A549 (cell line): ENCODE measurements at places on chromosomes 1 and 21.

DNA sequence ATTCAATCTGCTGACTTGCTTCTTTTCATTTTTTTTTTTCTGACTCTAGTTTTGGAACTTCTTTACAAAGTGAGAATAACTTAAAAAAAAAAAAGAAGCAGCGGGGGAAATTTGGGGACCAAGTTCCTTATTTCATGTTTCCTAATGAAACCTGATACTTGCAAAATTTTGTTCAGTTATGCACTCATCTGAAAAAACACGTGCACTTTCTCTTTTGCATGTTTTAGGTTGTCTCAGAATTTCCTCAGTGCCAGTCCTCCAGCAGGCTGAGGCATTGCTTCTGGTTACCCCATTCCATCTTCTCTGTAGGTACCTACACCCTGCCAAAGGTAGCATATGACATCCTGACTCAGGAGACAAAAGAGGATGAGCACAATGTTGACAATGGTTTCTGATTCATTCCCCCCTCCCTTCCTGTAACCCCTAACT lies 299.7 kb downstream of the GRIK1 start:
- no peak for DNase-seq

DNA sequence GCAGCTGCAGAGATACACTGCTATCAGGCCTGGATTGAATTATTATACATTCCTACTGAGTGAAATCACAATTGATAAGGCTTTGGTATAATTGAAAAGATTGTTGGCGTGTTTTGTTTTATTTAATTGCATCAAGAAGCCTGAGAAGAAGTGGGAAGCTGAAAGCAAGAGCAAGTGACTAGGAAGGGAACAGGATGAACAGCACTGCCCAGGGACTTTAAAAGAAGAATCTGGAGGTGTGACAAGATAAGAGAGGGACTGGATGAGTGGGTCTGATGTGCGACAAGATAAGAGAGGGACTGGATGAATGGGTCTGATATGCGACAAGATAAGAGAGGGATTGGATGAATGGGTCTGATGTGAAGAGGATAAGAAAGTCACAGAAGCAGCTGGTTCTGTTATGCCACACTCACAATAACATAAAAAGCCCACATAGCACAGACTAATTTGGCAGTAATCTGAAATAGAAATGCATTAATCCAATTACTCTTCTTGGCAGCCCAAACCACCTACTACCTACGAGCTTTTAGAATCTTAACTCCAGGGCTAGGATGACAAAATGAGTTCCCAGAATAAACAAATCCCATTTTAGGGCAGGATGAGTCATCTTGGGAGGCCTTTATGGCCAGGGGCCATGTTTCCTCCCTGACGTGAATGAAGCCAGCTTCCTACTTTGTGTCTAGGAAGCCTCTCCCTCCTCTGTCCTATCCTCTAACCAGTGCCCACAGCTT lies 129.7 kb downstream of the DUSP10 start:
- peak; percentile 50 for DNase-seq

- DNase-seq, result no peak
Observed at GRCh38 chr21:17472182-17472581, 40.7 kb upstream of the CXADR start.

DNA sequence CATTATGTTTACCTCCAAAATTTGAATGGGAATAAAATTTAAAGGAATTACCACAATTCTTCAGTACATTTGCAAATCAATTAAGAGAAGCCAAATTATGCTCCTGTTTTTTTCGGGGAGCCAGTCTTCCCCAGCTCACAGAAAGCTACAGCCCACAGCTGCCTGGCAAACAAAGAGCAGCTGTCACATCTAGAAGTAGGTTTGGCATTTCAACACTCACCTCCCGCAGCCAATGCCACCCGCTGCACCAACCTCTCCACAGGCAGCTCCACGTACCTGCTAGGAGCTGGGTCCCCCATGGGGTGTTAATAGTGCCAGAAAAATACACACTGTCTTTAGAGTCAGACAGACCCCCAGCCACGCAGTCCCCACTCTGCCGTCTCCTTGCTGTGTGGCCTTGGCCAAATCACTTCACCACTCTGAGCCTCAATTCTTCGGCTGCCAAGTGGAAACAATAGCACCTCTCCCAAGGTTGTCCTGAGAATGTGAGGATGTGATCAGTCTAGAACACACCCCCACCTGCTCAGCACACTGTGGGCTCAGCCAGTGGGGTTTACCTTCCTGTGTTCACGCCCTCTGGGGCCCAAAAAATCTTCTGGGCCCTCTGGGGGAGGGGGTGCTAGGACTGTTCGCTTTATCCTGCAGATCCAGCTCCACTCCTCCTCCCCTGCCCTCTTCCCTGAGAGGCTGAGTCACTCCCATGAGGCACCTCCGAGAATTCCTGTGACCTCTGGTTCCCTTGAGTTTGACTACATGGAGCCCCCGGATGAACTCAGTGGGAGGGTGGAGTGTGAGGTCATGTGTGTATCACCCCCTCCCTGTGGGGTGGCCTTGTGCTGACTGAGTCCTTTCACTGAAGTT lies 204.3 kb upstream of the GRIK3 start:
- no peak for DNase-seq

GRCh38 chr1:166905900-166906299 lies 29.8 kb upstream of the TADA1 start:
- DNase-seq, result no peak

DNA sequence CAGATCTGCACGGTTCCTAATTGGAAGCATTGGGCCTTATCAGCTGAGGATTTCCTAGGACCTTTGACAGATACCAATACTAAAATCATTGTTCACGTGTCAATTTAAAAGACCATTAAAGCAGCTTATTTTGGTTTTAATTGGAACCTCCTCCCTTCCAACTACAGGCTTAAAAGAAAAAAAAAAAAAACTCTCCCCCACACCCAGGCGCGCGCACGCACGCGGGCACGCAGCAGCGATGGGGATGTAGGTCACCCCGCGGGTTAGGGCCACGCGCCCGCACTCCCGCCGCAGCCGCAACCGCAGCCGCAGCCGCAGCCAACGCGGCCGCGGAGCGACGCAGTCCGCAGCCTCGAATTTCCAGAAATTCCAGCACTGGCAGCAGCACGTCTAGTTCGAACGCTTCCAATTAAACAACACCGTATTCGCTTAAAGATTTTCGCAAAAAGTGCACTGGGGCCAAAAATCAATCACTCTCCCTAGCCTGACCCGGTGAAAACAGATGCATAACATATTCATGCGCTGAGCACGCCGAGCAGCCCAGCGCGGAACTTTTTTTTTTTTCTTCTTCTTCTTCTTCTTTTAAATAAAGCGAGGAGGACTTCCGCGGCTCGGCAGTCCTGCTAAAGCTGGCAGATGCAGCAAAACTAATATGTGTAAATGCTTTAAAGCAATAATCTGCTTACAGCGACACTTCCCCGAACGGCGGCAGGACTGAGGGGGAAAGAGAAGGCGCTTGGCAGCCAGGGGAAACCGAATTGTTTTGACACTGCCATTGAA lies 13.3 kb upstream of the BARHL2 start:
- DNase-seq, result no peak

DNA sequence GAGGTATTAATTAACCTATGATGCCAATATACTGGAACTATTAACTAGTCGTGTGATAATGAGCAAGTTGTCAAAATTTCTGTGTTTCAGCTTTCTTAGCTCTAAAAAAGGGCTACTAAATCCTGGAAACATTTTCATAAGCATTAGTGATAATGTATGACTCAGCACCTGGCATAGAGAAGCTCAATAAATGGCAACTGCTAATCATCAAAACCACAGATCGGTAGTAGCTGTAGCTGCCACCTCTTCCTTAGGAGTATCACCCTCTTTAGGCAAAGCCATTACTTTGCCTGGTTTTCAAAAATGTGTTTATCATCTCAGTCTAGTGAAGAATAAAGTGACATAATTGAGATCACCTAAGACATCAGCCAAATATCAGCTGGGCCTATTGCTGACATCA lies 75.5 kb downstream of the TPR start:
- no peak for DNase-seq

DNA sequence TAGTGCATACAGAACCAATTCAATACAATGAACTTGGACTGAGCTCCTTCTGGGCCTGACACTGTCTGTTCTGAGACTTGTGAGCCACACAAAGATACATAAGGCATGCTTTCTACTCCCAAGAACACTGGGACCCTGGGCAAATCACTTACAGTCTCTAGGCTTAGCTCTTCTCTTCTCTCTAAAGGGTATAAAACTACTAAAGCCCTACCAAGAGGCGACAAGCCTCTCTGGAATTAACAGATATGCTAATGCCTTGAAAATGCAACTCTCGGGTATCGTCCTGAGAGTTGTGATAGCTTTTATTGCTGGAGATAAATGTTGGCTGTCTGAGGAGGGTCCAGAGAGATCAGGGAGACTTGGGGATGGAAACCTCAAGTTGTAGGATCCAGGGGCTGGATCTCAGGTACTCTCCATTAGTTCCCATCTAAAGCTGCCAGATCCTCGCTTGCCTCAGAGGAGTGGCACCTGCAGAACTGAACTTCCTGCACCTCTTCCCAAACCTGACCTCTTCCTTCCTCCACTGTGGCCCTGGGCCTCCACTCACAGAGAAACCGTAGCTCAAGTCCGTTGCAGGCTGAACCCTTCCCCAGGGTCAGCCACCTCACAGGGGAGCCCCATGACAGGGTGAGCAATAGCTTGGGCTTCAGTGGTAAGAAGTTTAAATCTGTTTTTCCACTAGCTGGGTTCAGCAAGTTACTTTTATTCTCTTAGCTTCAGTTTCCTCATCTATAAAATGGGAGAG lies 11.5 kb upstream of the CFAP45 start:
- no peak for DNase-seq

GRCh38 chr1:45995298-45995697 lies 137.1 kb downstream of the PIK3R3 start:
- no peak for DNase-seq

DNA sequence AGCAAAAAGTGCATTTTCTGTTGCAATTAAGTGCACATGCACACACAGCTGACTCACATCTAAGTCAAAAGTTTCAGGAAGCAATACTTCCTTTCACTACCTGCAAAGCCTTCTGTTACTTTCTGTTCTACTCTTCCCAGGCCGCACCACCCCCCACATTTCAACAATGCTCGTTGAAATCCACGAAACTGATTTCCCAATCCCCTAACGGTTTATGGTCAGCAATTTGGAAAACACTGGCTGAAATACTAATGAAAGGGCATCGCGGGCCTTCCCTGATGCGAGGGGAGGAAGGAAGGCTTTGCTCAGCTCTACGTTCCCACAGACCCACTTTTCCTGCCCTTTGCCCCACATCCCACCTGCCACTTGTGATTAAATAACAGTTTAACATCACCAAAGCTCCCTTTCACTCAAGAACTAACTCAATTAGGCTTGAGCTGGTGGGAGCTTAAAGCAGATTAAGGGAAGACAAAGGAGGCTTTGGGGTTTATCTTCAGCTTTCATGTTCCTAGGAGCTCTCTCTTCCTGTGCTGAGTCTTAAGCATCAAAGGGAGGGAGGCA lies 243.2 kb upstream of the RAB4A start:
- no peak for DNase-seq

- no peak for DNase-seq
Observed at GRCh38 chr1:108848806-108849205, 8.1 kb downstream of the AKNAD1 start.

- no peak for DNase-seq
Observed at GRCh38 chr1:41383094-41383852, 22.0 kb downstream of the FOXO6 start.

GRCh38 chr1:154777154-154777553 lies 92.9 kb downstream of the KCNN3 start:
- DNase-seq, result no peak

DNA sequence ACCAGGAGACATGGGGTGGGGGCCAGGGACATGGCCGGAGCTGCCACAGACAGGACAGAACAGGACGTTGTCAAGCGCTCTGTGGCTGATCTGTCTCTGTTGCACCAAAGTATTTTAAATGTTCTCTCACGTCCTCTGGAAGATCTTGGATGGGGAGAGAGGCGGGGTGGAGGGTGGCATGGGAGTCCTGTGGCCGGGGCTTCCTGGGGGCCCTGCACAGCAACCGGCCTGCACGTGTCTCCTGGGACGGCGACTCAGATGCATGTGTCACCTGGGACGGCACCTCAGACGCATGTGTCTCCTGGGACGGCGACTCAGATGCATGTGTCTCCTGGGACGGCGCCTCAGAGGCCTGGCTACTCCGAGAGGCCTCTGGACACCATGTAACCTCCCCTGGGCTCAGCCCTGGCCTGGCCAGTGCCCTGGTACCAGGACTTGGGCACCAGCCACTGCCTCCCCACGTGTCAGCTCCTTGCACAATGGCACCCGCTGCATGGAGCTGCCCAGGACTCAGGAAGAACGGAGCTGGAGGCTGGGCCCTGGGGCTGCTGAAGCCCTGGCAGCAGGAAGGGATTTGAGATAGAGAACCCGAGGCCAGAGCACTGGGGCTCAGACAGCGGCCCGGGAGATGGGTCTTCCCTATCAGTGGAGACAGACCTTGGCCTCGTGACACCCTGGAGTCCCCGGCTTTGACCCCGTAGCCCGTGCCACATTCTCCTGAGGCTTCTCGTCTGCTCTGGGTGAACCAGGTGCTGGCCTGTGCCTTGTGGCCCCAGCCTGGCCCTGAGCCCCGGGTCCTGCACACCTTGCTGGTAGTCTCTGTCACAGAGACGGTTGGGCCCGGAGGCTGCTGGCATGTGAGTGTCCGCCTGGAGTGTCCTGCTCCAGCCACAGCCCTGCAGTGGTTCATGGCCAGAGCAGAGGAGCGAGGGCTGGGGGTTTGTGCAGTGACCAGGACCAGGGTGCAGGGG lies 14.7 kb upstream of the SLC19A1 start:
- no peak for DNase-seq

DNA sequence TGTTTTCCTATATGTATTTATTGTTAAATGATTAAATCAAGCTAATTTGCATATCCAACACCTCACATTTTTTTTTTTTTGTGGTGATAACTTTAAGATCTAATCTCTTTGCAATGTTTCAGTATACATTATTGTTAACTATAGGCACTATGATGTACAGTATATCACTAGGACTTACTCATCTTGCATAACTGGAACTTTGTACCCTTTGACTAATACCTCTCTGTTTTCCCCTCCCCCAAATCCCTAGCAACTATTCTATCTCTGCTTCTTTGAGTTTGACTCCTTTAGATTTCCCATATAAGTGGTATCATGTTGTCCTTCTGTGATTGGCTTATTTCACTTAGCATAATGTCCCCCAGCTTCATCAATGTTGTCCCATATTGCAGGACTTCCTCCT lies 9.7 kb upstream of the C1orf53 start:
- DNase-seq, result no peak

- peak; percentile 8 for DNase-seq
Observed at GRCh38 chr1:47809301-47810084, 187.7 kb downstream of the TRABD2B start.

DNA sequence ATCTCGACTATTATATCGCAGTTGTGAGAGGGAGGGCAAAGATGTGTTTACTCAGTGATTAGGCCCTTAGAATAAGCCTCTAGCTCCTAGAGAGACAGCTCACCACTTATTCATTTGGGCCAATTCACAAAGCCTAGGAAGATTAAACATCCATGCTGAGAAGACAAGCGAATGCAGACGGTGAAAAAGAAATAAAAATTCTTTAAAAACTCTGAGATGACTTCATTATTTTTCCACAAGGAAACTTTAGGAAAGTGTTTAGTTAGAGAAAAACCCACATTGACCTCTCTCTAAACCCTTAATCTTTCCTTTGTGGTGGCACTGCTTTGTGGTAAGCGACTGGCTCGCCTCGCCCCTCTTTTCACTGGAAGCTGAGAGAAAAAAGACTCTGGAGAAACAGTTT lies 146.8 kb upstream of the DMRTA2 start:
- DNase-seq, result peak; percentile 2
